ENCODE measurements at places on chromosomes 3 and 15. TPM values are rescaled to one million over a fixed set of nuclear protein-coding genes. Genes with fewer than 3 reads are reported as not detected.

The SCG5 gene
- 0.29 TPM for total RNA-seq

The CYP8B1 gene
- not detected for total RNA-seq

The NDUFB5 gene
- total RNA-seq = 118 TPM

The SLC35G2 gene
- 21.9 TPM for total RNA-seq

The HEG1 gene
- total RNA-seq = 80.6 TPM

The ZNF662 gene
- 2.4 TPM for total RNA-seq

The GOLGA6L10 gene
- total RNA-seq = 0.40 TPM

The SHC4 gene
- 0.53 TPM for total RNA-seq

The ANKRD63 gene
- total RNA-seq = 0.22 TPM

The ITPKA gene
- 0.36 TPM for total RNA-seq

The MED12L gene
- total RNA-seq = 0.57 TPM
